NCI-H187 (cell line): ENCODE measurements at places on chromosomes 4 and X.

DNA sequence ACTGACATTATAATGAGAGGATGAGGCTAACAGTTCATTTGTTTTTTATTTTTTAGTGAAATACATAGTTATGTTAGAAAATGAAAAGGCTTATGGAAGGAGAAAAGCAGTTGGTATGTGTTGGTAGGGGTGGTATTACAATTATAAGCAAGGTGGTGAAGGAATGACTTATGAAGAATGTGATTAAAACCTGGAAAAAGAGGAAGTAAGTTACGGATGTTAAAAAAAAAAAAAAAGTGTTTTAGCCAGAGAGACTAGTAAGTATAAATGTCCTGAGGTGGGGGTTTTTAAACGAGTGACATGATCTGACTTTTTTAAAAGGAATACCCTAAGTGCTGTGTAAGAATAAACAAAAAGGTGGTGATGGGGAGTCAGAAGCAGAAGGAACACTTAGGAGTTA is 206.8 kb downstream of the IL15 start:
- DNase-seq = no peak

- DNase-seq = no peak
Observed at GRCh38 chr4:139619644-139620043, 46.0 kb upstream of the MGST2 start.

DNA sequence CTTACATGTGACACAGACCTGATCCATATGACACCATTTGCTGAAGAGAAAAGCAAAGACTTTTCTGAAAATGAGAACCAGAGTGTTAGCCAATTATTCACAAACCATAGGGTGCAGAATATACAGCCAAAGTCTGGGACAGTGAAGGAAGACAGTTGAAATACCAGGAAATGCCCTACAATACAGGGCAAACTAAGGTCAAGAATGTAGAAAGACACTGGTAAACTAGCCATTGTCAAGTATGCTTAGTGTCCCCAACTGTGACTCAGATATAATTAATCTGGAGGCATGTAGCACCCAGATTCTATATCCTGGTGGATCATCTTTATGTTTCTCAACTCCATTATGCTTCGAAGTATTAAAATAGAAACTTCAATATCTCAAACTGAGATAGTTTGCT is 200.9 kb upstream of the FSTL5 start:
- no peak for DNase-seq

GRCh38 chrX:10176121-10177003 is 19.6 kb downstream of the CLCN4 start:
- no peak for DNase-seq

DNA sequence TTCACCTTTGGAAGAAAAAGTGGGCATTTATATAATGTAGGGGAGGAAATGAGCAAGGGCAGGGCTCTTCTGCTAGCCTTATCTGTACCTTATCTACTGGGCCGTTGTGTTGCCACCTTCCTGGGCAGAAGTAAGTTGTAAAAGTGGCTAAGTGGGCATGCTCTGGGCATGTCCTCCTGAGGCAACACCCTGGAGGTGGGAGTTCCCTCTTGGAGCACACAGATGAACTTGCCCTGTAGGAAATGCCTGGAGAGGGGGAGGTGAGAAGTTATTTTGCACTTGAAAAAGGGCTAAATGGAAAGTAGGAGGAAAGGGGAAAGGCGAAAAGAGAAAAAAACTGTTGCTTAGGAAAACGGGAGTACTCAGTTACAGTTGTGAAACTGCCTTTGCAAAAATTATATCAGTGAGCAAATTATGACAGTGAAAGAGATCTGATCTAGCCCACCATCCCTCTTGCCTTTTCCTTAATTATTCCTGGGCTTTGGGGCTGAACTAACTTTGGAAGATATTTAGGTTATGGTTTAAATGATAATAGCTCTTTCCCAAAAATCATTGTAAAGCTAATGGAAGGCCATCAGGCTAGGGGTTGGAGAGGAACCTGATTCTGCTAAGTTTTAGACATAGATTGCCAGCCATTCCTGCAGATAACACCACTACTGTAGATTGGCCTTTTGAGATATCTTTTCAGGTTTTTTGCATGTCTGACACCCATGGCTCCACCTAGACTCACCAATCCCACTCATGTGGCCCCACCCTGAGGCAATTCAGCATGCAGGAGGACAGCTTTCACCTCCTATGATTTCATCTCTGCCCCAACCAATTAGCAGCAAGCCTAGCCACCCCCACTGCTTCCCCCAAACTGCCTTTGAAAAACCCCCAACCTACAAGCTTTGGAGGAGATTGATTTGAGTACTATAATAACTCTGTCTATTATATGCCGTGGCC is 20.5 kb upstream of the ZNF81 start:
- DNase-seq = no peak

- no peak for DNase-seq
Observed at GRCh38 chrX:81120258-81120935, 81.3 kb downstream of the HMGN5 start.

DNA sequence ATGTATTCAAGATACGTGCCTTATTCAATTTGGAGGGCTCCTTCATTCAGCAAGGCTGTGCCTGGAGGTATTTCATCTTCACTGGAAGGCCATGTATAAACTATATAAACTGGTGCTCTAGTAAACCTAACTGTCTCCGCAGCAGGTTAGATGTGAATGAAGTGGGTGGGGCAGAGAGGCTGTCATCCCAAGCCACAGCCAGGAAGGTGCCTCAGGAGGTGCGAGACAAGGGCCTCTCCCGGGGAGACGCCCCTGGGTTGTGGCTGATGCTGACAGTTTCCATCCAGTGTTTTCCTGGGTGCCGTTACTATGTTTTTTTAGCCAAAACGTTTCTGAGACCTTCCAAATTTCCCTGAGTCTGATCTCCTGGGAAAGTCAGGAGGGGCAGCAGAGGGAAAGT is 221.5 kb upstream of the RPL34 start:
- no peak for DNase-seq

DNA sequence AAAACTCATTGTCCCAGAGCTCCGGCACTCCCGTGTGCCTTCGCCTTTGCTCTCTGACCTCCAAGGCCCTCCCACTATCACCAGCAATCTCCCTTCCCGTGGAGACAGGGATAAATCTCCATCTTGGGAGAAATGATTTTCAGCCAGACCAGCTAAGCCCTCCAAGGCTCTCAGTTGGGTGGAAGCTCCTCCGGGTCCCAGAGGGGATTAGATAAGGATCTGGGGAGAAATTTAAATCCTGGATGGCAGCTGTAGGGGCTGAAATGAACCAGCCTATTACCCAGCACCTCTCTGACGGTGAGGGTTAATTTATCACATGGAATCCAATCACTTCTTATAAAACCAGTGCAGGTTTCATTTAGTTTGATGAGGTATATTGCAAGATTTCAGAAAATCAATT is 366.2 kb downstream of the FBXW7 start:
- no peak for DNase-seq

- DNase-seq = no peak
Observed at GRCh38 chr4:141002323-141002805, 130.9 kb downstream of the RNF150 start.

GRCh38 chrX:110745288-110745687 is 50.3 kb downstream of the CHRDL1 start:
- no peak for DNase-seq

- no peak for DNase-seq
Observed at GRCh38 chrX:10893366-10893765, 217.8 kb upstream of the HCCS start.

- no peak for DNase-seq
Observed at GRCh38 chrX:30668581-30668980, 15.4 kb downstream of the GK start.

GRCh38 chr4:154465085-154465484 is 26.5 kb downstream of the DCHS2 start:
- no peak for DNase-seq

- DNase-seq = no peak
Observed at GRCh38 chr4:74357965-74358364, 7.0 kb upstream of the EREG start.

DNA sequence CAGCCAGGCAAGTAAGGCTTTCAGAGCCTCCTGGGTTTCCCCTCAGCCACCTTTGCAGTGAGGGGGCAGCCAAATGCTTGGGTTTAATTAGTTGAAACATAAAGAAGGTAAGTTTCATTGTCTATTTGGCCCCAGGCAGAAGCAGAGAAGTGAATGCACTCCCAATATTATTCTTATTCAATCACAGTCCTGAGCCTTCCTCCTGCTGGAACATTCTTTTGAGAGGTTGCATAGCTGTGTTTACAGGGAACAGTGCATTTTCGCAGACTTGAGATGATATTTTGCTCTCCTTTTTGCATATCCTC is 13.9 kb downstream of the SLC2A9 start:
- DNase-seq = no peak

GRCh38 chr4:2284161-2284933 is 22.4 kb upstream of the MXD4 start:
- DNase-seq = no peak

GRCh38 chrX:138788771-138789170 is 77.3 kb upstream of the FGF13 start:
- DNase-seq = no peak

GRCh38 chr4:70801265-70801809 is 38.4 kb downstream of the GRSF1 start:
- no peak for DNase-seq

- no peak for DNase-seq
Observed at GRCh38 chrX:46268412-46268811, 276.8 kb downstream of the ZNF674 start.
